ENCODE measurements at places on chromosomes 5 and 9.

- DNase-seq: no peak
Observed at GRCh38 chr9:125815568-125815967, 68.4 kb downstream of the PBX3 start.

GRCh38 chr9:84439250-84439649, 98.7 kb upstream of the SLC28A3 start:
- DNase-seq: no peak

DNA sequence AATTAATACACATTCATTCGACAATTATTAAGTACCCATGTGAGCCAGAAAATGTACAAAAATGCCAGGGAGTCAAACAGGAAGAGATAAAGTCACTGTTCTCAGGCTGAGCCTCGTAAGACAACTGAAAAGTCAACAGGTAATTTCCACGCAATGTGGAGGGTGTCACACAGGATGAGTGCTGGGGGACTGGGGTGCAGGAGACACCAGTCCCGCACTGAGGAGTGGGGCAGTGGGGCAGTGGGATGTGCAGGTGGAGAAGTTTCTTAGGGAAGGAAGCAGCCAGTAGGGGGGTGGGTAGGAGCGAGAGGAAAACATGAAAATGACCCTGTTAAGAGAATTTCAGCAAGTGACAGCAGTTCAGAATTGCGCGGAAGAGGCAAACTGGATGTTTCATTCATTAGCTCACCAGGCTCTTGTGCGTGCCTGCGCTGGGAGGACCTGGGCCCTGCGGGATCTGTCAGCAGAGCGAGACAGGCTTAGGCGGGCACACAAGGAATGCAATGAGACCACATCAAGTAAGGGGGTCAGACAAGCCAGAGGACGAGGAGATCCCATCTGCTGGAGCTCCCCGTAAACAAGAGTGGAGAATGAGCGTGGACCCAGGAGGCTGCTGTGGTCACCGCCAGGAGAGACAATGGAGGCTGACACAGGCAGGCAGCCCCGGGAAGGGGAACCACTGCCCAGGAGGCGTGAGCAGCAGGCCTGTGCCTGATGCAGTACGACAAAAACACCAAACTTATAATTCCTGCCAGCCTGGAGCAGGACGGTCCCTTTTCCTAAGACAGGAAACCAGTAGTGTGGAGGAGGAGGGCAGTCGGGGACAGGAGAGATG, 21.0 kb downstream of the CAMSAP1 start:
- no peak for DNase-seq

GRCh38 chr5:59749782-59750520, 143.6 kb downstream of the PDE4D start:
- DNase-seq: no peak

DNA sequence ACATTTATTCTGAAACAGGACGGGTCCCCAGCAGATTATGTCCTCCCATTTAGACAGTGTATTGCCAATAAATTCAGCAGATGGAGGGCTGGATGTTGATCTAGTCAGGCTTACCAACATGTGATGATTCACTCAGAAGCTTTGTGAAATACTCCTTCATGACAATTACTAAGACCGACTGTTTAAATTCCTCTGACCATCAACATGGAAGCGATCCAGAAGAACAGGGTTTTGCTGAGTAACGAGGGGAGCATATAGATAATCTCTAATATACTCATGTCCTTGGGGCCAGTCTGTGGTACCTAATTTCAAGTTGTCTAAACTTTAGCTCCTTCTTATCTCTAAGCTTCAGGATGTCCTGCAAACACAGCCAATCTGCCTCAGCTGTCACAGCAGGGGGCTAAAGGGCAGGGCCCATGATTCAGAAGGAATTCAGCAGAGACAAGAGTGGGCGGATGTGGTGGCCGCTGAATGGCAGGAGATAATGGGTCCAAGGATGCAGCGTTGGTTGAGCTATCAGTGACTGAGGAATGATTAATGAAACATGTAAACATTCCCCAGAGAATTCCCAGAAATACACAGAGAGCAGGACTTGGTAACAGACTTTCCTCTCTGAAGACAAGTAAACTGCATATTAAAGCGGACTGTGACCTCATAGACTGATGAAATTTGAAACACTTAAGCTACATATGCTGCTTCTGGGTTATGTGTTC, 109.4 kb downstream of the ANKRD55 start:
- DNase-seq: no peak

DNA sequence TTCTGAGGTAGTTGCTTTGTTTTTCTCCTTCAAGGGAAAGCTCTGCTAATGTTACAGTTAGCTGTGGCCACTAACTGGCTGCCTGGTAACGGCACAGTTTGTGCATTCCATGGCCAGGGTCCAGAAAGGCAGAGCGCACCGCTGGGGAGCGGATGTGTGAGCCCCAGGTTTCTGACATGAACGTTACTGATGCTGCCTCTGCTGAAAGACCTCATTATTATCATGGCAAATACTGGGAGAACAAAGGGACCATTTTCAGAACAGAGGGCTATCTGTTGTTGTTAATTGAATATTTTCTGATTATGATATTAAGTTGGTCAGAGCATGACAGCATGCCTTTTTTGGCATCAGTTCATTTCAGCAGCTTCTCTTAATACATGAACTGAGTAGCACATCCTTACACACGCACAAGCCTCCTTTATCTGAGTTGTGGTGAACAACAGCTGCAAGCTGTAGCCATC, 134.1 kb downstream of the NUDT12 start:
- no peak for DNase-seq

- DNase-seq: no peak
Observed at GRCh38 chr5:150135557-150136304, 19.9 kb downstream of the PDGFRB start.

- no peak for DNase-seq
Observed at GRCh38 chr5:159451197-159452052, 121.1 kb upstream of the IL12B start.

- no peak for DNase-seq
Observed at GRCh38 chr5:72074251-72074650, 33.0 kb upstream of the MAP1B start.

All from stimulated activated CD4-positive, alpha-beta T cell treated with anti-CD3 and anti-CD28 coated beads, Interleukin-1b, Interleukin-23, amount 100 ng/mL, for 24 hours (primary cell).